ENCODE measurements at places on chromosomes 5 and 9. TPM values are rescaled to one million over a fixed set of nuclear protein-coding genes. Genes with fewer than 3 reads are reported as not detected.

GRCh38 chr5:140055152-140055551, 12.1 kb upstream of the NRG2 start:
- no peak for DNase-seq

GRCh38 chr5:40365342-40366330, 314.1 kb upstream of the PTGER4 start:
- DNase-seq, result no peak

DNA sequence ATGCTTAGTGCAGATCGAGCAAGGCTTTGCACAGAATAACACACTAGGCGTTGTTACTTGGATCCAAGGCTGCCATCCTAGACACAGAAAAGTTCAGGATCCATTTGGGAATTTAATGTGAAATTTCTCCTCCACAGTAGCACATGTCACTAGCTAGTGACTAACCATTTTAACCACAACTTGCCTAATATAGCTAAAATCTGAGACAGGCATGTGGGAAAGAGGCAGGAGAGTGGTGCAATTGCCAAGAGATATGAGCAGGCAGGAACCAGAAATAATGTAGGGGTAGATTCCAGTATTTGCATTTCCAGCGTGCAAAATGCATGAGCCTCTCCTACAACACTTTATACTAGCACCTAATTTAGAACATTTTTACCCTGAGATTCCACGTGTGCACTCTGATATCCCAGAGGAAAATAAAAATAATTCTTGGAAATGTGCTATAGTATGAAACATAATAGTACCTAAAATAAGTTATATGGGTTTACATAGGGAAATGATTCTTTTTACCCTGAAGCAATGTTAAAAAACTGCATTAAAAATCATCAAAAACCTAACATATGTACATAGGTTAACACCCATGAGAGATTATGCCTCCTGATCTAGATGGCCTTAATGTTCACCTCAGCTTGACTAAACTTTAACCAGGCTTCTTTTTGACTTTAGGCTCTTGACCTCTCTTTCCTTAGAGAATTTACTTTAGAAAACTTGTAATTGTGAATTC, 1230.6 kb upstream of the NUDT12 start:
- DNase-seq, result no peak

DNA sequence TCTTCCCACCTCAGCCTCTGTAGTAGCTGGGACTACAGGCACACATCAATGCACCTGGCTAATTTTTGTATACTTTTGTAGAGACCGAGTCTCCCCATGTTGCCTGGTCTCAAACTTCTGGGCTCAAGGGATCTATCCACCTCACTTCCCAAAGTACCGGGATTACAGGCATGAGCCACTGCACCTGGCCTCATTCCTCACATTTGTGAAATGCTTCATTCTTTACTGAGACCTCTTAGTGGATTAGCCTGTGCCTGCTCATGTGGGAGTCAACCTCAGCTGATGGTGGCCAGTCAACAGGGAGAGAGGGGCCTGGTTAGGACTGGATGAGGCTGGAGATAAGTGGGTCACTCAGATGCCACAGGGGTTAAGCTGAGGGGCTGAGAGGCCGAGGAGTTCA, 37.3 kb upstream of the CLK4 start:
- no peak for DNase-seq

GRCh38 chr9:111131211-111131610, 92.9 kb upstream of the LPAR1 start:
- no peak for DNase-seq

DNA sequence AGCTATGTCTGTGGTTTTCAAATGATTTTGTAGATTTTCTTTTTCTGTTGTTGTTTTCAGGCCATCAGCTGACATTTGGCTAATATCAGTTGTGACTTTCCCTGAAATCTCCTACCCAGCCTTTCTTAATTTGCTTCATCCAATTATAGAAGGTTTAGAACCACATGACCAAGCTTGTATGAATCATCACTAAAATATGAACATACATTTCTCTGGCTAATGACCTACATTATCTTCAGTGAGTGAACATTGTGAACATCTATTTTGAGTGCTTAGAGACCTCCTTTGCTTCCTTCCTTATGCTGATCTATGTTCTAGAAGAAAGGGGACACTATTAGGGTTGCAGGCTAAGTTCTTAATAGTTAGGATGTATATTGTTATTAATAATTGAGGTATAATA, 532.5 kb downstream of the RAB3C start:
- no peak for DNase-seq

DNA sequence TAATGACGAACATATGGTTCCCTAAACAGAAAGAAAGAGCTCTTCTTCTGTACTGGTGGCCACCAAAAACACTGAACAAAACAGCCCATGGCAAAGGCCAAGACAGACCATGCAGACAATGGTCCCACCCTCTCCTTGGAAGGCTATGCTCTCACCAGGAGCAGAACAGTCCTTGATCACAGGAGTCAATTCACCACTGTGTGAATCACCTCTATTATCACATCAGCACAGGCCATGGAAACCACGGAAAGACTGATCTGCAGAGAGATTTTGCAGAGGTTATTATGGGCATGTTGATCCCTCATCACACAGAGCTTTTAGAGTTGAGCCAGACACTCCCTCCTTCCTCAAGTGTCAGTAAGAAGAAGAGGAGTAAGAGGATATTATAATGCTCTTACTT, 134.0 kb upstream of the RASEF start:
- DNase-seq, result no peak

GRCh38 chr9:124697326-124698200, 73.5 kb downstream of the NR6A1 start:
- DNase-seq, result no peak

SMU1 gene
- total RNA-seq, result 14.9 TPM

GRCh38 chr9:121816449-121816817, 165.0 kb downstream of the DAB2IP start:
- DNase-seq, result no peak

DNA sequence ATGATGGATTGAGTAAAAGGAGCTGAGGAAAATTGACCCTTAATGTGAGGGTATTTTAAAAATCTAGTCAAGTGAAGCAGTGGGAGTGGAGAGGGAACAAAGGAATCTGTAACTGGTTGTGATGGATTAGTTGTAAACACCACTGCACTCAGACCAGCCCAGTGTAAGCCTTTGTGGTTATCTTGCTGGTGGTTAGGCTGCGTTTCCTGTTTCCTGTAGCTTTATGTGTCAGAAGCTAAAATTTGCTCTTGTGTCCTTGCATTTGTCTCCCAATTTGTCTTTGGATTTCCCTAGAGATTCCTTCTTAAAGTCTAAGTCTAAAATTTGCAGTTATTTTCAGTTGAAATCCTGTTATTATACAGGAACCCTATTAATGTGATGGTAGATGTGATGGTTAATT, 6.3 kb downstream of the IFNA21 start:
- DNase-seq, result no peak

RASGEF1C gene
- total RNA-seq, result 0.27 TPM

DNA sequence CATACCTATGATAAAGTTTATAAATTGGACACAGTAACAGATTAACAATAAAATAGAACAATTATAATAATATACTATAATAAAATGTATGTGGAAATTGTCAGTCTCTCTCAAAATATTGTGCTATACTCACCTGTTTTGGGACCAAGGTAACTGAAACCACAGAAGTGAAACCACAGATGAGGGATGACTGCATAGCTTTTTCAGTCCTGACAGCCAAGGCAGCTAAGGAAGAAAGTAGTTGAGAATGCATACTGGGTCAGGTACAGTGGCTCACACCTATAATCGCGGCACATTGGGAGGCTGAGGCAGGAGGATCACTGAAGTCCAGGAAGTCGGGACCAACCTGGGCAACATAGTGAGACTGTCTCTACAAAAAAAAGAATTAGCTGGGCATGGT, 8.9 kb downstream of the SRP19 start:
- DNase-seq, result no peak

DNA sequence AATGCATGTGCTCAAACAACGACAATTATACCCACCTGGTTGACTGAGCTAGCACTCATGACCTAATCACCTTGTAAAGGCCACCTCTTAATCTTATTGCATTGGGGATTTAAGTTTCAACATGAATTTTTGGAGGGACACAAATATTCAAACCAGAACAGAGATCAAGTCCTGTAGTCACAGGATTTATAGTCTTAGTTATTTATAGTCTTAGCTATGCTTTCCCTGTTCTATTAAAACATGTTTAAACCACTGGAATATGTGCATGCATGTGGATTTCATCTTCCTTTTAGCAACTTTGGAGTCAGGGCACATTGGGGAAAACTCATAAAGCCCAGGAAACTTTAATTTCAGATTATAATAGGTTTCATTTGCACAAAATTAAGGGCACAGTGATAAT, 26.7 kb downstream of the ANKDD1B start:
- DNase-seq, result no peak

DNA sequence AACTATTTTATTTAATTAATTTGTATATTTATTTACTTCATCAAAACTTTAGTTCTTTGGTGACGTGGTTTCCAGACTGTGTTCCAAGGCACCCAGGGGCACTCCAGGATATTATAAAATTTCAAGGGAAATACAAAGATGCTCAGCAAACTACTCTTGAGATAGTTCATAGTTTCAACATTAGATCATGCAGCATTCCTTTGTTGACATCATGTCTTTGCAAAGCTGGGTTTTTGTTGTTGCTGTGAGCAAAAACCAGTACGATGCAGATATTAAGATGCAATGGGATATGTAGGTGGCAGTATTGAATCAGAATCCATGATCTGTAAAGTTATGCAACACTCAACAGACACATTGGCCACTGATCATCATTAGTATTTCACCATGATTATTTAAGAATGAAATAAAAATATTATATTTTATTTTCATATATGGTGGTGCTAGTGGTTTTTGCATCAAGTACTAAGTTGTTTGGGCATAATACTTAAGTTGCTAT, 219.7 kb downstream of the ADCY2 start:
- no peak for DNase-seq

- no peak for DNase-seq
Observed at GRCh38 chr5:18010053-18010452, 375.8 kb downstream of the TAF11L14 start.

ZNF79 gene
- total RNA-seq, result 6.2 TPM

GRCh38 chr5:112109331-112110007, 309.6 kb downstream of the EPB41L4A start:
- DNase-seq, result no peak

- peak; percentile 33 for DNase-seq
Observed at GRCh38 chr9:63859475-63860215, 1425.4 kb downstream of the FOXD4L5 start.

- DNase-seq, result no peak
Observed at GRCh38 chr5:2883771-2884170, 132.3 kb upstream of the IRX2 start.

GRCh38 chr5:10590226-10590999, 26.5 kb downstream of the ANKRD33B start:
- DNase-seq, result no peak

DNA sequence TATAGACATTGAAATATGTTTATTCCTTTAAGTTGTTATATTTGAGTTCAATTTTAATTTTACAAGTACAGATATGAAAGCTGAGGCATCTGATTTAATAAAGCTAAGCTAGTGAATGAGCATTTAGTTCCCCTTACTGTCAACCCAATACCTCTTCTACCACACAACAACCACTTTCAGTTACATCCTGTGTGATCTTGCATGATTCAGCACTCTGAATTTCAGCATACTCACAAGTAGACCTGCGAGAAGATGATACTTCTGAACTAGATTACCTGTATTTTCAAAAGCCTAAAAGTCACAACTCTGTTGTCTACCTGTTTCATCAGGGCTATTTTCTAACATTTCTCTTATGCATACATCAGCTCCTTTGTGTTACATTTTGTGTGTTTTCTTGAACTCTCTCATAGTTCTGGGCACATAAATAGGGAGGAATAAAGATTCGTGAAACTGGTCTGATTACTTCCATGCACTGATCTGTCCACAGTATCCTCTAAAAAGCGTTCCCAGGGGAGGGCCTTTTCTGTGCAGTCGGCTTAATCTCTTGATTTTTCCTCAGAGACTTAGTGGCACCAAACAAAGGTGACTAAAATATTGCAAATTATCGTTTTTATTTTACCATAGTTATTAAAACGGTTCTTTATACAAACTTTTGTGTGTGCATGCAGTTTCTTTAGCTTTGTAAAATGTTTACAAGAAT, 2025.5 kb upstream of the NUDT12 start:
- DNase-seq, result no peak

- DNase-seq, result no peak
Observed at GRCh38 chr9:97425336-97425972, 13.6 kb downstream of the TDRD7 start.

DNA sequence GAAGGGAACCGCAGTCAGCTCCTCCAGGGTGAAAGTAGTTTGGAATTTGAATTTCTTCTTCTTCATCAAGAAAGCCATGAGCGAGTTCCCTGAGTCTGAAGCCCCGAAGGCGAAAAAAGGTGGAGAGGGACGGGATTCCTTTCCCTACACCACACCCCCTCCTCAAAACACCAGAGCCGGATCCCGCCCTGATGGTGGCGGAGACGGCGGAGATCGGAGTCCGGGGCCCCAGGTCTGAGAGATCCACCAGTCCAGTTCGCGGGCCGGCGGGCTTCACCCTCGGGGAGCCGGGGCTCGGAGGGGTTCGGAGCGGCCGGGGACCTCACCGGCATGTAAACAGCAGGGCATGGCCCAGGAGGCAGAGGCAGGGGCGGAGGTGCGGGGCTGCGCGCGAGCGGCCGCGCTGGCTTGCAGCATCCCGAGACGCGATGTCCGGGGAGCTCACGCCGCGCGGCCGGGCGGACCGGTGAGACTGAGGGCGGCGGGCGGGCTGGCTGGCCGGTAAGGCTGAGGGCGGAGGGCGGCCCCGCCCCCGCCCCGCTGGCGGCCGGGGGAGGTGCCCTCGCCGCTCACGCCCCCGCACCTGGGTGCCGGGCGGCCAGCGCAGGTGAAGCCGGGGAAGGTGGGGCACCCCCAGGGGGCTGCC, 606 bp downstream of the EEIG1 start:
- DNase-seq, result no peak

TAF11L6 gene
- total RNA-seq, result not detected

OGN gene
- total RNA-seq, result 19.2 TPM

SIMC1 gene
- 4.7 TPM for total RNA-seq

SVEP1 gene
- total RNA-seq, result 8.8 TPM

KLHL3 gene
- total RNA-seq, result 26.3 TPM

RNF14 gene
- total RNA-seq, result 120 TPM

DNA sequence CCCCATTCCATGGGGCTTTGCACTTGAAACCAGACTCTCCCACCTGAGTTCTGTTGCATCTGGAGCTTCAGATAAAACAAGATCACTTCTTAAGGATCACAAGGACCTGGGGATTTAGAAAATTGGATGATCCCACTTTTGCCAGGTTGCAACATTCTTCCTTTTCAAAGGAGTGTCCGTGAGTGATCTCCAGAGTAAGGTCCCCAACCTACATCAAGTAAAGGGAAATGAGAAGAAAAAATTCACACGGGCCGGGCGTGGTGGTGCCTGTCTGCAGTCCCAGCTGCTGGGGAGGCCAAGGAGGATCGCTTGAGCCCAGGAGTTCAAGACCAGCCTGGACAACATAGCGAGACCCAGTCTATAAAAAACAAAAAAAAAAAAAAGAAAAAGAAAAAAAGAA, 41.2 kb upstream of the COL5A1 start:
- no peak for DNase-seq

GRCh38 chr9:124567362-124567761, 60.2 kb upstream of the NR5A1 start:
- no peak for DNase-seq
